Stimulated activated CD4-positive, alpha-beta T cell treated with anti-CD3 and anti-CD28 coated beads, Interleukin-12 subunit alpha, Interleukin-12 subunit beta, amount 100 ng/mL, for 4 hours (primary cell): ENCODE measurements at places on chromosomes 12 and 14.

DNA sequence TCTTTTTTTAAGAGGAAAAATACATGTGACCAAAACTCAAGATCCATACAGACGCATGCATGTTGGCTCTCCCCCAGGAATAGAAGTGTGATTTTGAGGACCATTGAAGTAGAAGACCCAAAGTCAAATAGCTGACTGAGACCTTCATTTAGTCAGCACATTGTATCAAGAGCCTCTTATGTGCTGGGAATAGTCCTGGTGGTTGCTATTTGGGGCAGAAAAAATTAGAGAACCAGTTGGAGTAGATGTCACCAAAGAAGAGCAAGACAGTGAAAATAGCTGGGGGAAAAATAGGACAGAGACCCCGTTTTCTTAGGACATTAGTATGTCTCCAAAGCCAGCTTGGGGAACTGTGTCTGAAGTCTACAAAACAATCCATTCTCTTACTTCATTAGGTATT, 93.6 kb downstream of the PELI2 start:
- DNase-seq = no peak

- DNase-seq = no peak
Measured at GRCh38 chr12:19712041-19712440, 272.7 kb downstream of the AEBP2 start.

- no peak for DNase-seq
Measured at GRCh38 chr12:92533280-92533890, 169.4 kb upstream of the PLEKHG7 start.

DNA sequence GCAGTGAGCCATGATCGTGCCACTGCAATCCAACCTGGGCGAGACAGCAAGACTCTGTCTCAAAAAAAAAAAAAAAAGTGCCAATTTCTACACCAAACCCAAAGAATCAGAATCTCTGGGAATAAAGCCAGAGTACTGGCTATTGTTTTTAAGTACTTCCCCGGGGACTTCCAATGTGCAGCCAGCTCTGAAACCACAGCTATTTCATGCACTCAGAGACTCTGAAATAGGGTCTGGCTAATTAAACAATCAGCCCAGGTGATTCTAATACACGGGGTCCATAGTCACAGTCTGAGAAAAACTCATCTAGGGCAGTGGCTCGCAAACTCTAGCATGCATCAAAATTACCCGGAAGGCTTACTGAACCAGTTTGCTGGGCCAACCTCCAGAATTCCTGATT, 56.3 kb downstream of the SIX6 start:
- no peak for DNase-seq

- DNase-seq = no peak
Measured at GRCh38 chr12:117521867-117522266, 160.4 kb upstream of the NOS1 start.

DNA sequence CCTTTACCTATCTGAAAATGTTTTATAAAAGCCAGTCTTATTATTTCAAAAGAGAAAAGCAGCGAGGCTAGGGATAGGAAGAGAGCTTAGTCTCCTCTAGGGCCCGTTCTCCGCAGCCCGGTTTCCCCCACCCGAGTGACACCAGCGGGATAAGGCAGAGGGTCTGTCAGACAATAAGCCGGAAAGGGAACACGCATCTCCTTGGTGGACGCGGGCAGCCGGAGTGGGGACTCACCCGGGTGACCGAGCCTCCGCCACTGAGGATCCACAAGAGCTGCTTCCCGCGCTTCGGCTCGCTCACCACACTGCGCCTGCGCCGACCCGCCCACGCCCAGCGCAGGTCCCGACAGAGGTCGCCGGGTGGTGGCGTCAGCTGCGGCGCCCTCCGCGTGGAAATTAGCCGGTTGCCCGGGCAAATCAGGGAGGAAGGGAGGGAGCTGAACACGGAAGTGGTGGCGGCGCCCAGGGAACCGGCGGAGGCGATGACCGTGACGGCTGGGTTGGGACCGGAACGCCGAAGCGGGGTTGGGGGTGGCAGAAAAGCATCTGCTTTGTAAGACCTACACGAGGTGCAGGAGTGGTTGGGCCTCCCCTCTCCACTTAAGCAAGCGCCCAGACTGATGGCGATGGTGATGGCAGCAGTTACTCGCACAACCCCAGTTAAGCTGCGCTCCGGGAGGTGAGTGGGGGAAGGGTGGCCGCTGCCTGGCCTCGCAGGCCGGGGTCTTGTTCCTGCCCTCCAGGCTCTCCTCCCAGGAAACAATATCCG, at the start of the genes SOCS4 and WDHD1:
Gene SOCS4 (plus strand): TSS at position 444 of the 769 bp plus-strand sequence. CDS start 15,806 bp downstream, outside the sequence.
Gene WDHD1 (minus strand): TSS at position 307 of the 769 bp plus-strand sequence. CDS start 312 bp downstream, outside the sequence.
- peak; percentile 98 for DNase-seq

DNA sequence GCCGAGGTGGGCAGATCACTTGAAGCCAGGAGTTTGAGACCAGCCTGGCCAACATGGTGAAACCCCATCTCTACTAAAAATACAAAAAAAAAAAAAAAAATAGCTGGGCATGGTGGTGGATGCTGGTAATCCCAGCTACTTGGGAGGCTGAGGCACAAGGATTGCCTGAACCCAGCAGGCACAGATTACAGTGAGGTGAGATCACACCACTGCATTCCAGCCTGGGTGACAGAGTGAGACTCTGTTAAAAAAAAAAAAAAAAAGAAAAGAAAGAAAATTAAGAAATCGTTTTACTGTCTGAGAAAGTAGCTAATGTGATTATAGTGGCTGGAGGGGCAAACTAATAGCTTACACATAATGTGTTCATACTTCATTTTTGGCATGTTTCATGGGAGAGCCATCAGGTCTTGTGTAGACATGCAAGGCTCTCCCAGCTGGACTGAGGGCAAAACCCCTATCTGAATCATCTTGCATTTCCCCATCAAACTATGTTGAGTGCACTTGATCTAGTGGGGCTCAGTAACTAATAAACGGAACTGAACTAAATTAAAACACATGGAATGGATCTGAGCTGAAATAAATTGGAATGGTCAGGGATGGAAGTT, 16.2 kb downstream of the KIF21A start:
- no peak for DNase-seq

DNA sequence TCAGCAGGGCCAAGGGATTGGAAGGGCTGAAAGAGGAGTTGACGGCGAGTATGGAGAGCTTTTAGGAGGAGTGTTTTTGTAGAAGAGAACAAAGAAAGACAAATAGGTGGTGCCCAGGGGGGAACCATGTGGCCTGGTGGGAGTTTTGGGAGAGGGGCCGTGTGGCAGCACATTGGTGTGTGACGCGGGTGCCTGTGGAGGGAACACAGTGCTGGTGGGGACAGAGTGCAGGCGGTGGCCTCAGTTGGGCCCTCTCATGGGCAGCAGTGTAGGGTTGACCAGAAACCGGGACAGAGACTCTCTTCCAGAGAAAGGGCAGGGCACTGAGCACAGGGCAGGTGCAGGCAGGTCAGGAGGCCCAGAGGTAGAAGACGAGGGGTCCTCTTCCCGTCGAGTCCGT, 56.5 kb downstream of the TECPR2 start:
- DNase-seq = no peak

DNA sequence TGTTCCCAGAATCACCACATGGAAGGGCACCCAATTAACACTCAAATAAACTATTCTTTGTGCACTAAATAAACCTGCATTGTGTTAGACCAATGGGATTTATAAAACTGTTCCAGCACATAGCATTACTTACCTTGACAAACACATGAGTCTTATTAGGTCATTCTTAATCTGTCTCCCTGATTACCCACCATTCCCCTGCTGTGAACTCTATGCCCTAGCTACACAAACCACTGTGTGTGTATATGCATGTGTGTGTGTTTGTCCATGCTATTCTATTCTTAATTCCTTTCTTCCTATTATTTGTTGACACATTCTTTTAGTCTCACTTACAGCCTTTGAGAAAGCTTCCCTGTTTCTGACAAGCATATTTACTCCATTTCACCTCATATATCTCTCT, 303.6 kb upstream of the GARIN6 start:
- DNase-seq = no peak

DNA sequence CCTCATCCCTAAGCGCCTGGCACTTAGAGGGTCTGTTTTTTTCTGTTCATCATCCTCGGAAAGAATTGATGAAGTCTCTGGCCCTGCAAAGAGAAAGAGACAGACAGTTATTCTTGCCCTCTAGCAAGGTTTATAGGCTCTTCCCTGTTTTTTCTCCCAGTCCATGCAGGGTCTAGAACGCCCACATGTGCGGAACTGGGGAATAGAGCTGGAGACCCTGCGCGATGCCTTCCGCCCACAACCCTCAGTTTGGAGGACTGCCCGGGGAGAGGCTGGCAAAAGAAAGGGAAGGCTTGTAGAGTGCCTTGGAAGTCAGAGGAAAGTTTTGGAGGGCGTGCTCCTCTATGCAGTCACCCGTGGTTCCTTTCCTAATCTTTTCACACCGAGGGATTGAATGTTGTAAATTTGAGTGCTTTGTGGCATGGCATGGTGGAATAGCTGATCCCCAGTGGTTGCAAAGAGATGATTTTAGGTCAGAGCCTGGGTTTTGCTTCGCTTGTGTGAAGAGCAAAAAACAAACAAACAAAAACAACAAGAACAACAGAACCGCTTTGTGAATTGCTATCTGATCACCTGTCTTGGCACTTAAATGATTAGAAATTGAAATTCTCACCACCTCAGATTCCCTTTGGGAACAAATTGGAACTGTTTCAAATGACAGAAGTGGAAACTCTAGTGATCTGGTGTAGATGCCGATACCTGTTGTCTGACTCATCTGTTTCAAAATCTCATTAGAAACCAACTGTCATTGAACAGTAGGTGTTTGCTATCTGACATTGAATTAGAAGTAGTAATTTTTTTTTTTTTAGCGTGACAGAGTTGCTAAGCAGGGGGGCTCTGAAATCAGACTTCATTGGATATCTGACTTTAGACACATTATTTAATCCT, 947 bp downstream of the GAS2L3 start:
- DNase-seq = no peak

DNA sequence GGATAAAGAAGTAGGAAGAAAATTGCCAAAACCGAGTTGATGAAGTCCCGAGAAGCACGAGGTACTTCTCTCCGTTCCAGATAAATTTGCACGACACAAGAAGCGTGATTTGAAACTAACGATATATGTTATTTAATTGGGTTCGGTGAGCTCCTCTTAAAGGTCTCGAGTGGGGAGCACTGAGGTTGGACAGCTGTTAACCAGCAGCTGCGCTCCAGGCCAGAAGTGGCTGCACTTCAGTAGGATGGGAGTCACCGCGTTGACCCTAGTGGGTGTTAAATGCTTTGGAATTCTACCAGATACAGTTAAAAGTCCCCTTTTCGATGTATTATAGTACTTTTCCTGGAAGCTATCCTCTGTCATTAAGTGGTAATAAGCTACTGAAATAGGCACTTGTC, 953 bp upstream of the DCAF5 start:
- no peak for DNase-seq

- DNase-seq = no peak
Measured at GRCh38 chr12:69105101-69105962, 134.0 kb upstream of the CPSF6 start.

DNA sequence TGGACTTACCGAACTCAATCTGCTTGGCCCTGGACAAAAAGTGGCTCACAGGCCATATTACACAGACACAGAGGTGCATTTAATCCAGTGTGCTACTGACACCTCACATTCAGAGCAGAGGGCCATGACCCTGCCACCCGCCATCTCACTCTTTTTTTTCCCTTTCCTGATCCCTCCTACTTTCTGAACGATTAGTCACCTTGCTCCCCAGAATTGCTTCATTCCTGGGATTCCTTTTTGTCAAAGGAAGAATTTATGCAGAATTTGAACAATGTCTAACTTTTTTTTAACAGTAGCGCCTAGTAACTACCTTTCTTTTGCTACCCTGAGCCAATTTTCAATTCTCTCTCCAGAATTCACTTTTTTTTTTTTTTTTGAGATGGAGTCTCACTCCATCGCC, 4.6 kb downstream of the PKP2 start:
- DNase-seq = no peak

DNA sequence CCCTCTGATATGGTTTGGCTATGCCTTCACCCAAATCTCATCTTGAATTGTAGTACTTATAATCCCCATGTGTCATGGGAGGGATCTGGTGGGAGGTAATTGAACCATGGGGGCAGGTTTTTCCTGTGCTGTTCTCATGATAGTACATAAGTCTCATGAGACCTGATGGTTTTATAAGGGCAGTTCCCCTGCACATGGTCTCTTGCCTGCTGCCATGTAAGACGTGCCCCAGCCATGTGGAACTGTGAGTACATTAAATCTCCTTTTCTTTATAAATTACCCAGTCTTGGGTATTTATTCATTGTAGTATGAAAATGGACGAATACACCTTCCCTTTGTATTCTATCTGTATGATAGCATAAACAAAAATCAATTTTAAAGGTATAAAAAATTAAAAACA, 333.4 kb upstream of the FBXO33 start:
- no peak for DNase-seq

DNA sequence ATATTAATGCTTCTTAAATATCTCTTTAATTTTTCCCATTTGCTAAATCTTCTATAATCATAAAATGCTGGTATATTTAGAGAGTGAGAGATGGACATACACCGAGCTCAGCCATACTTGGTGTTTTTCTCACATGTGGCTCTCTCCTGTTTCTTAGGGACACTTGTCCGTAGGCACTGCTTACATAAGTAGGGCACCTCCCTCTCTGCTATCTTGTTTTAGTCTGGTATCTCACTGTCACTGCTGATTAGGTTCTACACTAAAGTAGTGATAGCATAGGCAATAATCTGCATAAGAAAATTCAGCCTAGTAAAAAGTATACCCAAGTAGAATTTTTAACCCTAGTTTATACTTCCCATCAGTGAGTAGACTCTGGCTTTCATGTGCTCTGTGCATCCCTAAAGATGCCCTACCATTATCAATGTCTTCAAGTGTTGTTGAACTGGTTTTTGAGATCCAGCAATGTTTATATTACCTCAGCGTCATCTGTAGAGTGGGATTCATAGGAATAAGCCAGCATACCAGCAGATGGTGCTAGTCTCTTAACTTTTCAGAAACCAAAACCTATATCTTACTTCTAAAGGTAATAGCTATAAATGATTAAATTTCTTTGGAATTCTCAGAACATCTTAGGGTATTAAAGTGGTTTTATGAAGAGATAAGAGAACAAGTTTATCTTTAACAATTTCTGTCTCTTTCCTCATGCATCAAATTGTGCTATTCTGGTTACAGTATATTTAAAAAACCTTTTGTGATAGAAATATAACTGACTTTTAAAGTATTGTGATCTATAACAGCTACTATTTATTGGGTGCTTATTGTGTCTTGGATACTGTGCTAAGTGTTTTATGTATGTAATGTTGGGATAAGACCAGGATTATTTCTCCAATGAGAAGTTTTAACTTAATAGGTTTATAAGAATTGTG, 32.9 kb downstream of the ARID2 start:
- no peak for DNase-seq

- no peak for DNase-seq
Measured at GRCh38 chr14:35333797-35334743, 41.9 kb downstream of the PSMA6 start.

GRCh38 chr12:75783093-75783877, 248.3 kb downstream of the PHLDA1 start:
- DNase-seq = no peak

DNA sequence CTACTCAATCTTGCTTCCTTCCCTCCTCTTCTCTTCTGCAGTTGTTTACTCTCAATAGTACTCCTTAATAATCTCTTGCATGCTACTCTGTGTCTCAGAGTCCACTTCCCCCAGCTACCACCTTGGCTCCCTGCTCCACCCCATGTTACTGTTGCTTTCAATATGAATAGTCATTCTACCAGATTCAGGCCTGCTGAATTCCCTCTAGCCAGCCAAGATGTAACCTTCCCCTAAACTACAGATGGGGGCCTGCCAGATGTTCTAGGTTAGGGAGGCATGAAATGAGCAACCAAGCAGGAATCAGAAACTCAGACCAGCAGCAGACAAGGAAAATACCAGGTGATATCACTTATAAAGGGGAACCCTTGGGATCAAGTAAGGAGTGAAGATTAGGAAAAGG, 392.1 kb upstream of the DDHD1 start:
- DNase-seq = no peak

GRCh38 chr12:58668871-58669270, 251.4 kb downstream of the LRIG3 start:
- DNase-seq = no peak

GRCh38 chr12:49825971-49826421, 2.2 kb downstream of the NCKAP5L start:
- no peak for DNase-seq
